ENCODE measurements at places on chromosomes 7 and 10. TPM values are rescaled to one million over a fixed set of nuclear protein-coding genes. Genes with fewer than 3 reads are reported as not detected.

- peak; percentile 64 for DNase-seq
Observed at GRCh38 chr7:100407285-100408180, 21.0 kb downstream of the ZCWPW1 start.

Gene SLC13A1
- polyA plus RNA-seq = not detected

- no peak for DNase-seq
Observed at GRCh38 chr10:89389254-89389653, 3.2 kb upstream of the IFIT1 start.

- DNase-seq = no peak
Observed at GRCh38 chr7:50369143-50370026, 64.9 kb downstream of the IKZF1 start.

Gene LRRC17
- polyA plus RNA-seq = 0.17 TPM

DNA sequence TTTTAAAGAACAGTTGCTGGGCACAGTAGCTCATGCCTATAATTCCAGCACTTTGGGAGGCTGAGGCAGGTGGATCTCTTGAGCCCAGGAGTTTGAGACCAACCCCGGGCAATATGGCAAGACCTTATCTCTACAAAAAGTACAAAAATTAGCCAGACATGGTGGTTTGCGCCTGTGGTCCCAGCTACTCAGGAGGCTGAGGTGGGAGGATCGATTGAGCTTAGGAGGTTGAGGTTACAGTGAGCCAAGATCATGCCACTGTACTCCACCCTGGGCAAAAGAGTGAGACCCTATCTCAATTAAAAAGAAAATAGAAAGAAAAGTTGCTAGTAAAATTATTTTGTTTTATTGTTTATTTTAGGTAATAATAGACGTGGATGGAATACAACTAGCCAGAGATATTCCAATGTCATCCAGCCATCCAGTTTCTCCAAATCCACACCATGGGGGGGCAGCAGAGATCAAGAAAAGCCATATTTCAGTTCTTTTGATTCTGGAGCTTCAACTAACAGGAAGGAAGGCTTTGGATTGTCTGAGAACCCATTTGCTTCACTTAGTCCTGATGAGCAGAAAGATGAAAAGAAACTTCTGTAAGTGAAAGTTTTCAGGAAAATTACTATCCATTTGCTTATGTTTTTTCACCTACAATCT, 3.0 kb downstream of the NUP42 start:
- no peak for DNase-seq

Gene TMEM229A
- not detected for polyA plus RNA-seq

Measured in foreskin keratinocyte (primary cell).